ENCODE measurements at places on chromosomes 4 and X.

DNA sequence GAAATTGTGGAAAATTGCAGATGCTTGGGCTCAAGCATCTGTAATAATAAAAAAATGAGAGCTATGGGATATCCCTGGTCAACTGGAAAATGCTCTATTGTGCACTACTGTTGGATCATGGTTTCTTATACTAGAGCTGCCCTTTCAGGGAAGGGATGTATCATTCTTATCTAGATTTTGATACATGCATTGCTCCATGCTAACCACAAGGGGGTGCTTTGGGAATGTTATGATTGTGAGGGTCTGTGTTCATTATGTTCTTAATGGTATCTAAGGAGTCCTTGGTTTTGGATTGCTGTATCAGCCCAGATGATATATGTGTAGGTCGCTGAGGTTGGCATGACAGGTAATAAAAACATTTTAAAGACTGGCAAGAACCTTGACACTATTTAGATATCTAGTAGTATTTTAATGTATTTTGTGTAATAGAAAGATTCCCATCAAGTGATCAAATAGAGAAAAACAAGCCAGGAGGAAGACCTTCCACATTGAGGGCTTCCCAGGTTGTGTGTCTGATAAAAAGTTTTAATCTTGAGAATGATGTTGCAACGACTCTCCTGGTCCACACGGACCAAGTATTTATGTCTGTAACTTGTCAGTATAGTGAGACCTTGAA, 49.2 kb upstream of the TLR2 start:
- DNase-seq, result peak; percentile 45

DNA sequence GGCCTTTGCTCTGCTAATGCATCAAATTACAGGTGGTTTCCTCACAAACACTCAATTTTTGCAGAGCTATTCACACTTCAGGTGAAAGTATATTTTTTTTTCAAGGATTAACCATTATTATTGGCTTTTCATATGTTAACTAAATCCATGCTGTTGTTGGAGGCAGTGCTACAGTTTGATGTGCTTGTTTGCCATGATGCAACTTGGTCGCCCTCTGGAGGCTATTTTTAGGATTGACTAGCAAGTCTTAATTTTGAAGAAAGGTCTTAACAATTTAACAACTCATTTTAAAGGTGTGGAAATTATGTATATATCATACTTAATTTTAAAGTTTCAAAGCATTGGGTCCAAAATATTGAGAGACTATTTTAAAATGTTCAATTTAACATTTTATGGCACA, 168.8 kb upstream of the FAM47A start:
- peak; percentile 58 for DNase-seq

DNA sequence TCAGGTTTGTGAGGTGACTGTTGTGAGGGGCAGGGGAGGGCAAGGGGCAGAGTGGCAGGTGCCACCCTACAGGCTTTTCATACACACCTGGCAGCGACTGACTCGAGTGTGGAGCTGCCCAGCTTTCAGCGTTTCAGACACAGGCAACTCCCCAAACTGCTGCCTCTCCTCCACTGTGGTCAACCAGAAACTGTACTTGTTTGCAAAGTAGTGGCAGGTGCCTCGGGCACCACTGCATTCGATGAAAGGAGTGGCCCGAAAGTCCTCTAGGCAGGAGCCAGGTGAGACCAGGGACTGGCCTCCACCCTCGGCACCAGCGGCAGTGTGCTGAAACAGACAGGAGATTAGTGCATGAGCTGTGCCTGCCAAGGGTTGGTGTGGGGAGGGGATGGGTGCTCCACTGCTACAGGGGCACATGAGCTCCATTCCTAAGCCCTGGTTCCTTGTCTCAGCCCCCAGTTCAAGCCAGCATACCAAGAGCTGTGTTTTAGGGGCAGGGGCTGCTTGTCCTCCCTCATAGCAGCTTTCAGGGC, 65.4 kb downstream of the ATG4A start:
- no peak for DNase-seq

GRCh38 chrX:40729598-40730584, 5.5 kb downstream of the MED14 start:
- peak; percentile 47 for DNase-seq

DNA sequence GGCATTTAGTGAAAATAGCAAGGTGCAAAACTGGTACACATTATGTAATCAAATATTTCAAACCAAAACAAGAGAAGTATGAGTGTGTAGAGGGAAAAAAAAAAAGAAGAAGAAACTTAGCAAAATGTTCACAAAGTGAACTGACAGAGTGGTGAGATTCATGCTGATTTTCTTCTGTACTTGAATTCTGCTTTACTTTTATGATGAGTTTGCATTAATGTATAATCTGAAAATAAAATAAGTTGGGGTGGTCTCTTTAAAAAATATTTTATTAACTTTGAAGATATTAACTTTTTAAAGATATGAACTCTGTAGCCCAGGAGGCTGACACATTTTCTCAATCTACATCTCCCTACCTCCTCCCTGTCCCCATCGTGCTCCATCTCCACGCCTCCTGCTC, 185.1 kb downstream of the QDPR start:
- no peak for DNase-seq

DNA sequence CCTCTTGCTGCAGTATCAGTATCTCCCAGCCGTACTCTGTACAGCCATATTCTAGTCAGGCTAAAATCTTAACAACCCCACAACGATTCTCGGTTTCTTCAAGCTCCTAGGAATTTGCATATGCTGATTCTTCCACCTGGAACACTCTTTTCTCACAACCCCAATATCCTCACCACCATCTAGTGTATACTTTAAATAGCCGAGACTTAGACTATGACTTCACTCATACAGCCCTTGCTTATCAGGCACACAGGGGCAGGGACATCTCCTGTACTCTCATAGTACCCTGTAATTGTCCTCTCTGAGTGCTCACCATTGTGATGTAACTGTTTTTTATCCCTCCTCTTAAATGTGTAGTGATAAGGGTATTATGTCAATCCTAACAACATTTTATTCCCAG, 2126.4 kb upstream of the TENM3 start:
- no peak for DNase-seq

GRCh38 chr4:144696376-144696775, 50.4 kb downstream of the HHIP start:
- DNase-seq, result no peak

DNA sequence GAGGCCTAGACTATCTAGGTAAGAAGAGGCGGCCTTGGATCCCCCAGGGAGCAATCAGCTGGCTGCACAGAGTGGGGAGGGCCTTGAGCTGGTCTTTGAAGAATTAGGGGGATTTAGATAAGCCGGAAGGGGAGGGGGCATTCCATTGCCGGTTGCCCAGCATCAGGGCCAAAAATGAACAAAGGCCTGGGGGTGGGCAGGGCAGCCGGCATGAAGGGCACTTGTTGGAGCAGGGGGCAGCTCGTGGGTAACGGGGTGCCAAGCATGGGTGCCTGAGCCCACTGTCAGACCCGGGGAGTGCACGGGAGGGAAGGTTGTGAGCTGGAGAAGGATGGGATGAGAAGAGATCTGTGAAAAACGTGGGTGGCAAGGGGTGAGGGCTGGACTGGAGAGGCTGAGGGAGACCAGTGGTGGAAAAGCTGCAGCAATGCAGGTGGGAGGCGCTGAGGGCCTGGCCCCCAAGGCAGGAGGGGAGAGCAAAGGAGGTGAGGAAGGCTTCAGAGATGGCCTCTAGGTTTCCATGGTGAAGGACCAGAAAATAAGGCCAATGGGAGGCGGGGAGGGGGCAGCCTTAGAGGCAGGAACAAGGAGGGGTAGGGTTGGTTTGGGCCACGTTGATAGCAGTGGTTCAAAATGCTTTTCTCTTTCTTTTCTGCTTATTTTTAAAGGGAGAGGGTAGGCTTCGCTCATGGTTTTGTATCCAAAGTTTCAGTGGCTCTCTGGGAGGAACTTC, 8.6 kb downstream of the KLF3 start:
- DNase-seq, result no peak

GRCh38 chr4:60016971-60017370, 1183.2 kb upstream of the ADGRL3 start:
- DNase-seq, result no peak

- DNase-seq, result no peak
These were observed 1017.5 kb upstream of the TENM3 start for GRCh38 chr4:181225616-181226261.
